ENCODE measurements at places on chromosomes 12 and 14.
A peak's percentile ranks its signal among the peaks of the same experiment; 100 is the strongest.

DNA sequence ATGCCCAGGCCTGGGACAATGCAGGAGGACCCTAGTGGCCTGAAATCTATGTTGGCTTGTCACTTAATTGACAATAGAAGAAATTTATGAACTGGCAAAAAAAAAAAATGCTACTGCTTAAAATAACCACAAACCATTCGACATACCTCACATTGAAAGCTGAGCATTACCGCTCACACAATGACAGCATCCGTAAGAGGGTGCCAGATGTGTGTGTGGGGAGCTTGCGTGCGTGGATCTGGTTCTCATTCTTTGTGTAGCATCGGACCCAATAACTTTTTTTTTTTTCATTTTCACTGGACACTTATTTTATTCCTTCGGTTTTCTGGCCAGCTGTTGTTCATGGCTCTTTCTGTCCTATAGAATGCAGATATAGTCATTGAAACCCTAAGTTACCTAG is 216.7 kb downstream of the VRK1 start:
- no peak for DNase-seq

DNA sequence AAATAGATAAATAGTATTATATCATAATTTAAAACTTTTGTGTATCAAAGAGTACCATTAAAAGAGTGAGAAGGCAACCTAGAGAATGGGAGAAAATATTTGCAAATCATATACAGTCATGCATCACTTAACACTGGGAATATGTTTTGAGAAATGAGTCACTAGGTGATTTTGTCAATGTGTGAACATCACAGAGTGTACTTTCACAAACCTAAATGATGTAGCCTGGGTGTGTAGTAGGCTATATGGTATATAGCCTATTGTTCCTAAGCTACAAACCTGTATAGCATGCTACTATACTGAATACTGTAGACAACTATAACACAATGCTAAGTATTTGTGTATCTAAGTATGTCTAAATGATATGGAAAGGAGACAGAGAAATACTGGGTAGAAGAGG is 48.0 kb upstream of the ARID2 start:
- no peak for DNase-seq

DNA sequence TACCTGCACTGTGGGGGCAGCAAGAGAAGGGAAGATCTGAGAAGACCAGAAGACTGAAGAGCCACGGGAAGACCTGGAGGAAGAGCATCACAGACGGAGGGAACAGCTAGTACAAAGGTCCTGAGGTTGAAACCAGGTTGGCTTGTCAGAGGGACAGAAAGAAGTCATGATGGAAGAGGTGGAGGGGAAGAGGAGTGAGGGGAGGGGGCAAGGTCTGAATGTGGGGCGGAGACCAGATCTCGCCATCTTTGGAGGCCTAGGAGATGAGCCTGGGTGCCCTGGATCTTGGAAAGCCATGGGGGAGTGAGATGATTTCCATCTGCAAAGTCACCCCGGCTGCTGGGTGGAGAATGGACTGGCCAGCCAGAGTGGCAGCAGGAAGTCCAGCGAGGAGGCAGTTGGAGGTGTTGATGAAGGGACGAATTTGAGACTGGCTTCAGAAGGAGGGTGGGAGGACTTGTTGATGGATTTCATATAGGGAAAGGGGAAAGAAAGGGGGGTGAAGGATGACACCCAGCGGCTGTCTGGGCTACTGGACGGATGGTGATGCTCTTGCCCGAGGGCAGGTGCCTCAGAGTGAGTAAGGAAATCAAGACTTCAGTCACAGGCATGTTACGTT is 14.6 kb upstream of the UBC start:
- DNase-seq, result no peak

- no peak for DNase-seq
Measured at GRCh38 chr12:6730169-6730568, 6.3 kb downstream of the COPS7A start.

DNA sequence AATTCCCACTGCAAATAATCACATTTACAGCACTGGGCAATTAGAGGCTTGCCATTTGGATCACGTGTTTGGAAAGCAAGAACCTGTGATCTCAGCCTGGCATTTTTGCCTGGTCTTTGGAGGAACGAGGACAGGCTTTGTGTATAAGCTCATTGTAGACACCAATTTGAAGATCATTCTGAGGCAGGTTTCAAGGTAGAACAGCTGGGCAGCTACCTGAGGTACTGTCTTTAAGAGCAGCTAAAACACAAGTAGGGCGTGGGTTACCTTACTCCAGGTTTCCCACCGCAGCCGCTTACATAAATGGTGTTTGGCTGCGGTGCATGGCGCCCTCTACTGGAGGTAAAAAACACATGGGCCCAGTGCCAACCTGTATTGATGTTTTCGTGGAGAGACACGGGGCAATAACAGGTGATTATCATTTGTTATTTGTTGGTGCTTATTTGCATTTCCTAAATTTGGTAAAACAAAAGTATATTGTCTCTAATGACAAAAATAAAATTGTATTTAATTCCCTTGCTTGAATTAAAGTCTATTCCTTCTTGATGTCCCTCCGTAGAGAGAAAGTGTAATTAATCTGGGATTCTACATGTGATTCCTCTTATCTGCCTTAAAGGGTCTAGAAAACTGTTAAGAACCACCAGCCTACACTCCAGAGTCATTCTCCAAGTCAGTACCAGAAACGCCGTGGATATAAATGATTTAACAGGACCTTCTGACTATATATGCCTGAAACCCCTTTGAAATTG is 69.7 kb downstream of the SVOP start:
- peak; percentile 33 for DNase-seq

DNA sequence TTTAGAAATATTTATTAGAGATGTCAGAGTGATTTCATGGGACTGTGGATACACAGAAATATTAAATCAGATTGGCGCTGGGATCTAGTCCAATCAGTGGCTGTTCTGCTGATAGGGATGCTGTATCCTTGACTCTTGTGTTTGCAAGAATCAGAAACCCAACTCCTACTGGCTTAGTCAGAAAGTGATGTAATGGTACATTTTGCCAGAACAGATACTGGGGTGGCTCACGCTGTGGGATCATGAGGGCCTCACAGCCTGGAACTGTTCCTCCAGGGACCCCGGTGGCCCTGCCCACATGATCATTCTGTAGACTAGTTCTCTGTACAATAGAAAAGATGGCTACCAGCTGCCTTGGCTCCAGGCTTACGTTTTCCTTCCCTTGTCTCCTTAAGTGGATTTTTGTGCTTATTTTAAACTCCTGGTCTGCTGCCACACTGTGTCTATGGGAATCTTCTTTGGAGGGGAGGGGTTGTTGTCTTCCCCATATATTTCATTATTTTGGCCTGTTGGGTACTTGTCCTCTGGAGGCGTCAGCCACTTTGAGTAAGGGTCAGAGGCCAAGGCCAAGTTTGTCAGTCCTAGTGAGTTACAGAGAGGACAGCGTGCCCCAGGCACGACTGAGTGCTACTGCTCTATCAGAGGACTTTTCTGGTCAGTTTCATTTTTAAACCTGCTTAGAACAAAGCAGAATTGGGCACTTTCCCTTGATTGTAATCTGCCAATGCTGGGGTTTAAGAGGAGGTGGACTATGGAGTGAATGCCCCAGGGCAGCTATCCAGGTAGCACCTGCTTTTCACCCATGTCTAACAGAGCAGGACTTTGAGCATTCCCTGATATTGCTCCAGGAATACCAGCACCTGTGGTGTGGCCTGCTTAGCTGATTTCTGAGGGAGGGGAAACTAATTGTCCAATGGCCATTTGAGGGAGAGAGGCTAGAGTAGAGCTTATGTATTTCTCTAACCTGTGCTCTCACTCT is 164.3 kb downstream of the SLC5A8 start:
- DNase-seq, result no peak

GRCh38 chr14:22282417-22282816 is 306.6 kb downstream of the DAD1 start:
- no peak for DNase-seq

- DNase-seq, result no peak
Measured at GRCh38 chr14:53533384-53533970, 380.4 kb upstream of the DDHD1 start.

DNA sequence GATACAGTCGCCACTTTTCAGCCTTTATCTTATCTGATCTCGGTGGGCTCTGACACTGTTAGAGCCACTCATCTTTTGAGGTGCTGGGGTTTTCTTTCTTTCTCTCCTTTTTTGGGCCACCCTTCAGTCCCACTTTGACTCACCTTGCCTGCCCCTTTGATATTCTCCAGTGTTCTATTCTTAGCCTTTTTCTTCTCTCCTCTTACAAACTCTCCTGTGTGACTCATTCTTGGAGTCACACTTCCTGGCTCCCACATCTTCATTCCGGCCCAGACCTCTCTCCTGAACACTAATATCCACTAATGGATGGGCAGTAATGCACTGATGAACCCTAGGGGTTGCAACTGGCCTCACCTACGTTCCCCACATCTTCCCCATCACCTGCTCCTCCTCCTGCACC is 2.2 kb upstream of the DCD start:
- DNase-seq, result no peak

DNA sequence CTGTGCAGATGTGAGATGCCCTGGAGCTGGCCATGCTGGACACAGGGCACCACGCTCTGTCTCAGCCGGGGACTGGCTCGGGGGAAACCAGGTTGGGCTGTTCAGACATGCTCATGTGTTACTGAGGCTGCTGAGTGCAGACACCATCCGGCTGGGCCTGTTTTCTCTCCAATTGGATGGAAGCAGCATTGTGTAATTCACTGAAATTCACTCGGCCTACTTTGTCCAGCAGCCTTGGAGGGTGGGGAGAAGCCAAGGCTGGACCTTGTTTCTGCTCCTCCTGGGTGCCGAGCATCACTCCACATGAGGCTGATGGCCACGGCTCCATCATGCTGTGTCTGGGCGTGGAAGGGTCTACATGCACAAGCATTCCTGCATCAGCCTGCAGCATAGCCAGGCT is 130.7 kb downstream of the SMOC1 start:
- DNase-seq, result no peak

GRCh38 chr12:66047411-66048021 is 83.0 kb downstream of the LLPH start:
- DNase-seq, result no peak

DNA sequence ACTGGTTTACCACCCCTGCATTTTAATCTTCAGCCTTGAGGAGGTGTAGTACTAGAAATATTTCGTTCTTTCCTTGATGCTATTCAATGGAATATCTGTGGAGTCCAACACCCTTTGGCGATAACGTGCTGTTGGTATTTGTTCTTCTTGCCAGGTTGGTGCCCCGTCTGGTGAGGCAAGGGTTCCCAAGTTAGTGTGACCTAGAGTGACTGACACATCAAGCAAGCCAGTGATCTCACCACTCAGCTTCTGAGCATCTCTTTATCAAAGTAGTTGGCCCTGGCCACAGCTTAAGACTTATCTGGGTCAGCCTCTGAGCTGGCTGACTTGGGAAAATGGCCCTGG is 60.2 kb downstream of the PLXNC1 start:
- no peak for DNase-seq

DNA sequence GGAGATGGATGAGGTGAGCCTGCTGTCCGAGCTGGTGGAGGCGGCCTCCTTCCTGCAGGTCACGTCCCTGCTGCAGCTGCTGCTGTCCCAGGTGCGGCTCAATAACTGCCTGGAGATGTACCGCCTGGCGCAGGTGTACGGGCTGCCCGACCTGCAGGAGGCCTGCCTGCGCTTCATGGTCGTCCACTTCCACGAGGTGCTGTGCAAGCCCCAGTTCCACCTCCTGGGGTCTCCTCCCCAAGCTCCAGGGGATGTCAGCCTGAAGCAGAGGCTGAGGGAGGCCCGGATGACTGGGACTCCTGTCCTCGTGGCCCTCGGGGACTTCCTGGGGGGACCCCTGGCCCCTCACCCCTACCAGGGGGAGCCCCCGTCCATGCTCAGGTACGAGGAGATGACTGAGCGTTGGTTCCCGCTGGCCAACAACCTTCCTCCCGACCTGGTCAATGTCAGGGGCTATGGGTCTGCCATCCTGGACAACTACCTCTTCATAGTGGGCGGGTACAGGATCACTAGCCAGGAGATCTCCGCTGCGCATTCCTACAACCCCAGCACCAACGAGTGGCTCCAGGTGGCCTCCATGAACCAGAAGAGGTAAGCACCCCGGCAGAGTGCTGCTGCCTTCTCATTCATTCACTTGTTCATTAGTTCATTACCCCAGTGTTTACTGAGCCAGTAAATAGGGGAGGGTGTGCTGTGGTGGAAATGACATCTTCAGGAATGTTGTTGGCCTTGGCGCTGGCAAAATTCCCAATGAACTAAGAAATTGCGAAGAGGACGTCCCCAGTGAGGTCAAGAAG is 774 bp upstream of the MANSC4 start:
- no peak for DNase-seq

- no peak for DNase-seq
Measured at GRCh38 chr14:64060199-64060545, 207.4 kb downstream of the SYNE2 start.

GRCh38 chr14:51219473-51220448 is 20.3 kb upstream of the TMX1 start:
- no peak for DNase-seq

GRCh38 chr14:63186453-63186852 is 17.8 kb upstream of the RHOJ start:
- no peak for DNase-seq

GRCh38 chr12:111129149-111129767 is 208.9 kb upstream of the MYL2 start:
- no peak for DNase-seq

GRCh38 chr12:96994900-96995299 is 87.8 kb downstream of the NEDD1 start:
- no peak for DNase-seq

DNA sequence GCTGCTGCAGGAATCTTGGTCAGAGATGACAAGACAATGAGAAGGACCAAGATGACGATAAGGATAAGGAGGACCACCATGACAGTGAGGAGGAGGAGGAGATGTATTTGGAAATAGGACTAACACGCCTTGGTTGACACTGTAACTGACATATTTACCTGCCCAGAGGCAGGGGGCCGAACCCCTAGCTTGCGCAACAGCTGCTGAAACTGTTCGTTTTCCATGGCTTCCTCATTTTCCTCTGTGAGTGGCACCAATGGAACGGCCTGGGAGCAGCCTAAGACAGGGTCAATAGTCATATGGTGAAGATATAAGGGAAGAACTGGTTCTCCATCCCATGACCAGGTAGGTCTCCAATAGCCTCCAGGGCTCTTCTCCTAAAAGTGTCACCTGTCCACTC is 28.8 kb downstream of the TIMELESS start:
- DNase-seq, result no peak

- no peak for DNase-seq
Measured at GRCh38 chr12:119603767-119604166, 10.2 kb downstream of the TMEM233 start.

DNA sequence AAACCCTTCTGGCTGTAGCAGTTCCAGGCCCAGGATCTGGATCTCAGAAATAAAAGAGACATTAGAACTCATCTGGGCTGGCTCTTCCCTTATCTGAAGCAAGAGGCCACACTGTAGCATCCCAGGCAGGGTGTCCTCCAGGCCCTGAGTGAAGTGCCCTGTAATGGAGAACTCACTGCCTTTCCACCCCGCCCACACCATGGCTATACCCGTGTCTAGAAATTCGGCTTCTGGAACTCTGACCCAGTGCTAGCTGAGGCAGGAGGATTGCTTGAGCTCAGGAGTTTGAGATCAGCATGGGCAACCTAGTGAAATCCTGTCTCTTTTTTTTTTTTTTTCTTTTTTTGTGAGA is 23.5 kb upstream of the PLEKHG3 start:
- DNase-seq, result no peak

Measured in smooth muscle cell of the brain vasculature (primary cell).